ENCODE measurements at places on chromosomes 16 and 17.

DNA sequence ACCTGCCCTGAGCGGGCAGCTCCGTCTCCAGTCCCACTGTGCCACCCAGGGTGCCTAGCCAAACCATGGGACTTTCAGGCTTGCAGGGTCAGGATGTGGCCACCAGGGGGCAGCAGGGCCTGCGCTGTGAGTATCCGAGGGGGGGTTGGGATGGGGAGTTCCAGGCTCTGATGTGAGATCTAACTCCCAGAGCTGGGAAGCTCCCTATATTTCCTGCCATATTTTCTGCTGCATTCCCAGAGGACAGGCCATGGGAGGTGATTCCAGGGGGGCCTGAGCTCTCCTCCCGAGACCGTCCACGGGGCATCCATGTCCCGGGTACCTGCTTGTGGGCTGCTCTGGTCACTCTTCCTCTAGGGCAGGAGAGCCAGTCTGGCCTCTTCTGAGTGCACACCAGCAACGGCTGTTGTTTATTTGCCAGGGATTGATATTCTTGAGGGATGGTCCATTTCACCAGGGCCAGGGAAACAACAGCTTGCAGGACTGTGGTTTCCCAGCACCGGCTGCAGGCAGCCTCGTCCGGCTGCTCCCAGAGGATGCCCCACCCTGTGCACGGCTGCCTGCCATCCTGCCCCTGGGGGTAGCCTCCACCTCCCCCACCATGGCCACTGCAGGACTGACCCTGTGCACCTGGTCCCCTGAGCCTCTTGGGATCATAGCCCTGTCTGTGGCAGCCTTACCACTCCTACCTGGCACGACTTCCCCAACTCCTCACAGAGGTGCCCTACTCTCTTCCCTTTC is 1.2 kb downstream of the GPR142 start:
- peak; percentile 81 for DNase-seq

DNA sequence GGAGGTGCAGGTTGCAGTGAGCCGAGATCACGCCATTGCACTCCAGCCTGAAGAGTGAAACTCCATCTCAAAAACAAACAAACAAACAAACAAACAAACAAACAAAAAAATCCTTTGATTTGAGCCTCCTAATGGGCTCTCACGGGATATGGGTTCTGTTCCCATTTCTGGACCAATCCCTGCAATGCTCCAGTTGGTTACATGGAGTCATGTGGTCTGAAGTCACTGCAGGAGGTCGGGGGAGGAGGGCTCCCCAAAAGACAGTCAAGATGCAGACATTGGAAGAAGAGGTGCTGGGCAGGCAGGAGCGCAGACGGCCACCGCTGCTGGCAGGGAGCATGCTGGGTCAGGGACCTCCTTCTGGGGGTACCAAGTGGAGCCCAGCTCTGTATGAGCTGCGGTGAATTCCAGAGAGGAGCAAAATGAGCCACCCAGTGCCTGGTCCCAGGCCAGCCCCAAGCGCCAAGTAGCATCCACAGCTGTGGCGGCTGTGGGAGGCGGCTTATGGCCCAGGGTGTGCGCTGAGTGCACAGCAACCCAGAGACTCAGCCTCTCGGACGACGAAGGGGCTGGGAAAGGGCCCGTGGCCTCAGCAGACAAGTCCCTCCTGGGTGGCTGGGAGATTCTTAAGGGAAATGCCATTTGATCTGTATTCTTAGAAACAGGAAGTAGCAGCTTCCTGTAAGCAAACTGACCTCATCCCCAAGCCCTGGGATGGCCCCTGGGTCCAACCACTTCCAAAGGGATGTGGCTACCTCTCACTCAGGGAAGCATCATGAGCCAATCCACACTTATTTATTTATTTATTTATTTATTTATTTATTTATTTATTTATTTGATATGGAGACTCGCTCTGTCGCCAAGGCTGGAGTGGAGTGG is 19.6 kb upstream of the ATP2A3 start:
- no peak for DNase-seq

GRCh38 chr16:88941913-88942909 is 34.8 kb downstream of the CBFA2T3 start:
- peak; percentile 14 for DNase-seq

DNA sequence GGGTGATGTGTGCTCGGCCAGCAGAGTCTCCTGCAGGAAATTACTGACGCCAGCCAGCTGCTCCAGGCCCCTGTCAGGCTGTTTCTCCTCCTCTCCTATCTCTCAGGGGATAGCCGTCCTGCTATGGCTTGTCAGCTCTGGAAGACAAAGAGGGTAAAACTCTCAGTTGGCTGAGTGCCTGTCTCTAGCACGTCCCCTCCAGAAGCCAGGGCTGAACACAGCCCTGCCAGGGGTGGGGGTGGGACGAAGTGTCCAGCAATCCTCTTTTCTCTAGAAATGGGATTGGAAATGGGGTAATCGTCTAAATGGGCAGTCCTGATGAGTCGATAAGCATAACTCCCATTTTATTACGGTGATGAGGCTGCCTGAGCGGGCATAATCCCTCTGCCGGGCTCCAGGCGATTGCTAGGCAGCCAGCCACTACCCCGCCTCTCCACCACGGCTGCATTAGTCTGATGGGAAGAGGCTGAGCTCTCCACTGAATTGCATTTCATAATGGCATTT is 89.1 kb upstream of the GNAO1 start:
- peak; percentile 32 for DNase-seq

DNA sequence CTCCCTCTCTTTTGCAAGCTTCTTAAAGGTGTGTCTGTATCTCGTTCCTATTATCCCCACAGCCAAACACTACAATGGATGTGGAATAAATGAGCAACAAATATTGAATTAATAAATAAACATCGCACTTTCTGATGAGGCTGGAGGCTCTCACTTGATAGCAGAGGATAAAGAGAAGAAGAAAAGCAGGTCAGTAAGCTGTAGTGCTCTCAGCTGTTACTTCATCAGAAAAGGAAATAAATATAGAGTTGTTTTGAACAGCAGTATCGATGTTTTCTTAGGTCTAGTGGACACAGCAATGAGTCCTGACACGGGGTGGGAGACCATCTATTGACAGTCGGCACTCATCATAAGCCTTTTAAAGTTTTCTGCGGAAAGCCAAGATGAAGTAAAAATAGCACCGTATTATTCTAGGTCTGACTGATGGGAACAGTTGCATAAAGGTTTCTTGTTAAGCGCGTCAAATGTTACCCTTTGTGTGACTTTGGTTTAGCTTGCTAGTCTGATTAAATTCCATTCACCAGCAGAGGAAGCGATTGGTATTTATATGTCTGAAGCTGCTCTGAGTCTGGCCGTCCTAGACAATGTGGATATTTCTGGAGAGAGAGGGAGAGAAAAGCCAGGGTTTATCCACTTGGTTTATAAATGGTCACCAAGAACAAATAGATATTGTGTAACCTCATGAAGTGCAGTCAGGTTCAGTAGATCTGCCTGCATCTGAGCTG is 646.1 kb downstream of the CDH11 start:
- DNase-seq: no peak

- no peak for DNase-seq
These were observed 44.8 kb upstream of the CLEC18B start for GRCh38 chr16:74465851-74466685.

DNA sequence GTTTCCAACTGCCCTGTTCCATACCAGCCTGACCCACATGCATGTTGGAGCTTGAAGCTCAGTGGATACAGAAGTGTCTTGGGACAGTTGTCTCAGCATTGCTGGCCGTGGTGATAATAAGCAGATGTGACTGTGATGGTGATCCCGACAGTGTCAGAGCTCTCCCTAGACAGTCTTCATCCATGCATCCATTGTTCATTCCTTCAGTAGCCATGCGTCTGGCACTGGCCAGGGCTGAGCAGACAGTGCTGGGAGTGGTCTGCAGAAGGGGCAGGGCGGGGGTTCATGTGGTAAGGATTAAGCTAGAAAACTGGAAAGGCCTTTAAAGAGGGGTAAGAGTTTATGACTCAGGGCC is 68.1 kb downstream of the GNAO1 start:
- no peak for DNase-seq

- DNase-seq: no peak
These were observed 40.2 kb upstream of the CIBAR2 start for GRCh38 chr16:85152414-85153030.

DNA sequence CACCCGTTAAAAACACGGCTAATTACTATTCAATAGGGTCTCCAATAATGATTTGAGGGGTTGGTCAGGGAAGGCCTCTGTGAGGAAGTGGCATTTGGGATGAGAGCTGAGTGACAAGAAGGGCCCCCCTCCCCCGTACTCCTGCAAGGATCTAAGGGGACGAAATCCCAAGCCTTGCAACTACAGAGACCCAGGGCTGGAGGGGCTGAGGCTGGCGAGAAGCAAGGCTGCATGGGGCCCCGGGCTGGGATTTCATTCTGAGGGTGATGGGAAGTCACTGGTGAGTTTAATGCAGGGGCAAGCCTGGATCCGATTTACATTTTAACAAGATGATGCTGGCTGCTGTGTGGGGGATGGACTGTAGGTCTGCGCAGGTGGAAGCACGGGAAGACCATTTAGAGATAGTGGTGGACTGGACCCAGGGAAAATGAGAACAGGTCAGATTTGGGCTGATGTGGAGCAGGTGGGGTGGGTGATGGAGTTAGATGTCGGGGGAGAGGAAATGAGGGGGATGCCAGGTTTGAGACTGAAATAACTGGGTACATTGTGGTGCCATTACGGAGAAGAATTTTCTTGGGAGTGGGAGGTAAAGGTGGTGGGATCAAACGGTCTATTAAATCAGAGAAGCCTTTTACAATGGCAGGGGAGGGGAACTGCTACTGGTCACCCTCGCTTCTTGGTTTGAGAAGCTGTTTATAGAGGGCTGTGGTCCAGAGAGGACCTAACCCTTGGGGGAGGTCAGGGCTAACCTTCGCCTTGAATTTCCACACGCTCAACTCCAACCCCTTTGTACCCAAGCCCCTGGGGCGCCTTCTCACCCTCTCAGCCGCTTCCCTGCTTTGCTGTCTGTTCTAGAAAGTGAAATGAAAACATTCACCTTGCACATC is 932 bp upstream of the MYBBP1A start:
- no peak for DNase-seq

DNA sequence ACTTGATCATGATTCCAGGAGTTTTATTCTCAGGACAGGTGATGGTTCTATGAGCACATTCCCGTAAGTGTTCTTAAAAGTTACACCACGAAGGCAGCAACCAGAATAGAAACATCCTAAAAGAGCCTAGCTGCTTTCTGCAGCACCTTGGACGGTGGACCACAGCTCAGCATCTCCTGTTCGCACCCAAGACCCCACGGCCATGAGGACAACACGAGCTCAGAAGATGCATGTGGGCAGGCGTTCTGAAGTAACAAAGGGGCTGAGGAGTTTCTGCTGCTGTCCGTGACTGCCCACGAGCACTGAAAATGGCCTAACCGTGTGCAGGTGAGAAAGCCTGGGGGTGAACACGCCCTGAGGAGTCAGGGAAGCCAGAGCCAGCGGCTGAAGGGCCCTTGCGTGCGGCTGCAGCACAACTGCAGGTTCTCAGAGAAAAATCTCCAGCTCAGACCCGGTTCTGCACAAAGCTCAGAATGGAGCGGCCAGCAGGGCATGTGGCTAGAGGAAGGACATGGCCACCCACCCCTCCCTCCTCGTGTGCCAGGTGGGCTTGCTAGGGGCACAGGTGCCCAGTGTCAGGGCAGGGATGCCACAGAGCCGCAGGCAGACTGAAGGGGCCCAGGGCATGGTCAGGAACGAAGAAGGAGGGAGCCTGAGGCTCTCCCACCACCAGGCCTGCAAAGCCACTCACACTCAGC is 10.8 kb upstream of the C16orf95 start:
- DNase-seq: no peak

DNA sequence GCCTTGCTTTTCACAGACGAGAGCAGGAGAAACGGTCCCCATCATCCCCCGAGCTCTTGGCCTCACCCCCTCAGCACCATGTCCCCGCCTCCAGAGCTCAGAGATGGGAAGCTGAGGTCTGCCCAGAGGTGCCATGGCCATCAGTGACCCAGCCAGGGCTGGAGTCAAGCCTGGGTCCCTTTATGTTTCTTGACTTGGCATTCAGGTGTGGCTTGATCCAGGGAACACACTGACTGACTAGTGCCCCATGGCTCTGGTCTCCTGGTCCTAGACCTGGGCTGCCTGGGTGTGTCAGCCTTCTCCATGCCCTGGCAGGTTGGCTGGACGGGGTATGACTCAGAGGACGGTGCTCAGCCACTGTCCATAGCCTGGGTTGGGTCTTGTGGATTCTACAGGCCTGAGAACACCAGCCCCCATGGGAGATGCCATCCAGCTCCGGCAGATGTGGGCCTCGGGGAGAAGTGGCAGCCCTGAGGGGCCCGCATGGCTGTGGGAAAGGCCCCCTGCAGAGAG is 54.2 kb downstream of the ZFPM1 start:
- no peak for DNase-seq

DNA sequence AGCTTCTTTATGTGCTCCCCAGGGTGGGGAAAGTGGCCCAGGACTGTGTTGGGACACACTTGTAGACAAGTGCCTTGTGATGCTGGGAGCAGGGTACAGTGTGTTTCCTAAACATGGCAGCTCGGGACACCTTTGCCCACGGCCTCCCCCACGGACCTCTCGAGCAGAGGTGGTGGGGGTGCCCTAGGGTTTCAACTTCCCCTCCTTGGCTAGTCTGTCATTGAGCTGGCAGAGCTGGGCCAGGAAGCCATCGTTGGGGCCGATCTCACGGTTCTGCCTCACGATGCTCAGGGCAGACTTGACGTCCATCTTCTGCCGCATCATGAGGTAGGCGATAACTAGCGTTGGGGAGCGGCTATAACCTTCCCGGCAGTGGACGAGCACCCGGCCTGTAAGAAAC is 9.4 kb downstream of the DUSP3 start:
- DNase-seq: no peak

DNA sequence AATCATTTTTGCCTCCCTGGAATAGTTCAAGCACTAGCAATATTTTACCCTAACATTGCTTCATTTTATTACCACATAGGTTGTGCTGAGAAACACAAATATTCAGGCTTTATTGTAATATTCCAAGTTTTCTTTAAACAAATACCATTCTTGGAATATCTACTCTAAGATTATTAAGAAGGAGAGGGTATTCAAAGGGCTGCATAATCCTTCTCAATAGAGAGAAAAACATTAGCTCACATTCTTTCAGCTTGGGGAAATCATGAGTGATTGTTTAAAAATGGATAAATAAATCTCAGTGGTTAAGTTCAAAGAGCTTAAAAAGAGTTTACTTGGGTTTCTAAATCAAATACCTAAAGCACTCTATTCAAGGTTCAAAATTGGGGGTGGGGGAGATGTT is 111.9 kb upstream of the CORO6 start:
- DNase-seq: no peak

DNA sequence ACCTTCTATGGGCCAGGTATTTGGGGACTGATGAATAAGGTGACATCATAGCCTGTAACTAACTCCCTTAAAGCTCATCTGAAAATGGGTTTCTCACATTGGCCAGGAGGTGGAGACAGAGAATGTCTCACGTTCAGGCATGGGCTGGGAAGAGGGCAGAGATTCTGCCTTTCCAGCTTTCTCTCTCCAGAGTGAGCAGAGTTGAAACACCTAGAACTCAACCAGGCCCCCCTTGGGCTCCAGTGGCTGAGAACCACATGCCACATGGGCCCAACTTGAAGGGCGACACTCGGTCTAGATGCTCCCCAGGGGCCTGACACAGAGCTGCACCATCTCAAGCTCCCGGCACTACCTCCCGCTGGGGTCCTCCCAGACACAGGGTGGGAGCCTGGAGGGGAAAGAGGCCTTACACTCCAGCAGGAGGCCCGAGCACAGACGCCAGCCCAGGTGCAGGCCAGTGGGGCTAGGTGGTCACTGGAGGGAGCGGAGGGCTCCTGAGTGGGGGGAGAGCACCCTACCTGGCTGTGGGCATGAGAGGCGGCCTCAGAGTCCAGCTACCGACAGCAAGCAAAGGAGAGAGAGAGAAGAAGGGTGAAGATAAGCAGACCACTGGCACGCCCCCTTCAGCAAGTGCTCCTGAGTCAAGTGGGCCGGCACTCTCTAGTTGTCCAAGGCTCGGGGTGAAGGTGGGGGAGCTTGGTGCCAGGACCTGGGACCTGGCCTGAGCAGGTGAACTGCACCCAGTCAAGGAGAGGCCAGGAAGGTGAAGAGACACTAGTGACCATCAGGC is 55.9 kb downstream of the MYO18A start:
- DNase-seq: peak; percentile 35

All from hypothalamus (tissue), 51 donors.